ENCODE measurements at places on chromosomes 3 and 15. TPM values are rescaled to one million over a fixed set of nuclear protein-coding genes. Genes with fewer than 3 reads are reported as not detected.

BCL2A1 gene
- 2.4 TPM for total RNA-seq

PP2D1 gene
- not detected for total RNA-seq

PLSCR5 gene
- total RNA-seq: not detected

DPPA2 gene
- total RNA-seq: 0.19 TPM

CHDH gene
- total RNA-seq: 33.4 TPM

PCOLCE2 gene
- total RNA-seq: 1.9 TPM

RLBP1 gene
- not detected for total RNA-seq

ZNF385D gene
- 8.9 TPM for total RNA-seq

PAQR5 gene
- 51.3 TPM for total RNA-seq

DNA sequence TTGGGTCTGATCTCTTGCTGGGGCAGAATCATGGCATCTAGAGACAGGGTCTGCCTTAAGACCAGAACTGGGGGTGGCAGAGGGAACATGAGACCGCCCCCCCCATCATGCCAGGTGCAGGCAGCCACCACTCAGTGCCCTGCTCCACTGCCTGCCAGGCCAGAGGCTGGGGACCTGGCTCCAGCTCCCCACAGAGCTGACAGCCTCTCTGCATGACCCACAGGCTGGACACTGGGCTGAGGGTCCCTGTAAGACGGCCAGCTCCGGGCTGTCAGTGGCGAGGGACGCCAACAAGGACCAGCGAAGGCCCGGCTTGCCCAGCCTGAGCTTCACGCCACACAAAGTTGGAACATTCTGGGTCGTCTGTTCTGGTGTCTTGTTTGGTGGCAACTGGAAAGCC is 145.6 kb downstream of the NSMCE3 start:
- no peak for DNase-seq

DNA sequence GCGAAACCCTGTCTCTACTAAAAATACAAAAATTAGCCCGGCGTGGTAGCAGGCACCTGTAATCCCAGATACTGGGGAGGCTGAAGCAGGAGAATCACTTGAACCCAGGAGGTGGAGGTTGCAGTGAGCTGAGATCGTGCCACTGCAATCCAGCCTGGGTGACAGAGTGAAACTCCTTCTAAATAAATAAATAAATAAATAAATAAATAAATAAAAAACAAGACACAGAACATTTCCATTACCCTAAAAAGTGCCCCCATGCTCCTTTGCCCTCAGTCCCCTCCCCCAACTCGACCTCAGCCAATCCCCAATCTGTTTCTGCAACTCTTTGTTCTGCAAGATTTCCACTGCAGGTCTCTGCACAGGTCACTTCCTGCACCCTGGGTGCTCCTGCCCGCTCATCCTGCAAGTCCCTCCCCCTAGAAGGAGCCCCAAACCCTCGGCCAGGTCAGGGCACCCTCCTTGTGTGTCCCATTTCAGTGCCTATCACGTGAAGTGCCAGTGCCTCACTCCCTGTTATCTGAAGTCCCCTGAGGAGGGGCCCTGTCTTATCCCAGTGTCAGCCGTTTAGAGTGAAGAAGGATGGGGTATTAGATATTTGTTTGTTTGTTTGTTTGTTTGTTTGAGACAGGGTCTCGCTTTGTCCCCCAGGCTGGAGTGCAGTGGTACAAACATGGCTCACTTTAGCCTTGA is 1.1 kb downstream of the FAM240A start:
- DNase-seq: no peak

- no peak for DNase-seq
These were observed 103.7 kb downstream of the CADPS start for GRCh38 chr3:62771331-62772072.

- DNase-seq: no peak
These were observed 34.5 kb upstream of the MGLL start for GRCh38 chr3:127856801-127857200.

DNA sequence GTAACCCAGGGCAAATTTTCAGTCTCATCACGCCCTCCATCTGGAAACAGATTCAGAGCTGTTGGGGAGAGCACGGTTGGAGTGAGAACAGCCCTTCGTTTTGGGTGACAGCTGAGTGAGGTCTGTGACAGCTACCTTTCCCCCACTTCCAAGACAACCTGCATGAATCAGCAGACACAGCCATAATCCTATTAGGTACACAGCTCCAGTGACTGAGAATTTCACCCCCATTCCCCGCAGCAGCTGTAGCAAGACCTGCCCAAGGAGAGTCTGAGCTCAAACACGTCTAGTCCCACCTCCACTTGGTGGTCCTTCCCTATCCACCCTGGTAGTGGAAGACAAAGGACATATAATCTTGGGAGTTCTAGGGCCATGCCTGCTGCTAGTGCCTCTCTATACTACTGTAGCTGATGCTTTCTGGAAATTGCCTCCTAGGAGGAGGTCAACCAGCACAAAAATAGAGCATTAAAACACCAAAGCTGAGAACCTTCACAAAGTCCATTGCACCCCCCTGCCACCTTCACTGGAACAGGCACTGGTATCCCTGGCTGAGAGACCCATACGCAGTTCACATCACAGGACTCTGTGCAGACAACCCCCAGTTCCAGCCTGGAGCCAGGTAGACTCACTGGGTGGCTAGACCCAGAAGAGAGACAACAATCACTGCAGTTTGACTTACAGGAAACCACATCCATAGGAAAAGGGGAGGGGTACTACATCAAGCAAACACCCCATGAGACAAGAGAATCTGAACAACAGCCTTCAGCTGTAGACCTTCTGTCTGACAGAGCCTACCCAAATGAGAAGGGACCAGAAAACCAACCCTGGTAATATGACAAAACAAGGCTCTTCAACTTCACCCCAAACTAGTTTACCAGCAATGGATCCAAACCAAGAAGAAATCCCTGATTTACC is 448.6 kb upstream of the CBLB start:
- no peak for DNase-seq

GRCh38 chr3:172194702-172195406 is 155.5 kb downstream of the FNDC3B start:
- DNase-seq: no peak

GRCh38 chr3:42703695-42704025 is 1.1 kb upstream of the HHATL start:
- DNase-seq: no peak

DNA sequence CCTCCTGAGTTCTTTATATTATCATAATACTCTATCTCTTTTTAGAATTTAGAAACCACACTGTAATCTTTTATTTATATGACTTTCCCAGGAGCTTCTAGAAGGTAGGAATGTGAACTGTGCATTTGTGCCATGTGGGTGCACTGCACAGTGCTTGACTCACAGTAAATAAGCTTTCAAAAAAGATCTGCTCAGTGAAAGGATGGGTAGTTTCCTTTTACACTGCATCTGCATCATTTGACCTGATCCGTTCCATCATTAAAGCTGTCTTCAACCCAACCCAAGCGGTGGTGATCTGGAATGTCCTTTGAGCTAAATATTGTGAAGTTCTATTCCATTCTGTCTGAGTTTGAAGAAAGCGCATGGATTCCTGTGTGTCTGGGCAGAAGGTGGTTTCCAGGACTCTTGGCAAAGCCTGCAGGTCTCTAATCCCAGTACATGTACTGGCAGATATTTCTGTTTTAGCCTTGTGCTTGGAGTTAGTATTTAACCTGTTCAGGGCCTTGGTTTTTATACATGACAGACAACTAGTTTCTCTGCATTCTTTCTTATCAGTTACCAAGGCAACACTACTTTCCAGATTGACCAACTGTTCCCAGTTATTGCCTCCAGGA is 96.7 kb downstream of the DHX30 start:
- DNase-seq: no peak

DNA sequence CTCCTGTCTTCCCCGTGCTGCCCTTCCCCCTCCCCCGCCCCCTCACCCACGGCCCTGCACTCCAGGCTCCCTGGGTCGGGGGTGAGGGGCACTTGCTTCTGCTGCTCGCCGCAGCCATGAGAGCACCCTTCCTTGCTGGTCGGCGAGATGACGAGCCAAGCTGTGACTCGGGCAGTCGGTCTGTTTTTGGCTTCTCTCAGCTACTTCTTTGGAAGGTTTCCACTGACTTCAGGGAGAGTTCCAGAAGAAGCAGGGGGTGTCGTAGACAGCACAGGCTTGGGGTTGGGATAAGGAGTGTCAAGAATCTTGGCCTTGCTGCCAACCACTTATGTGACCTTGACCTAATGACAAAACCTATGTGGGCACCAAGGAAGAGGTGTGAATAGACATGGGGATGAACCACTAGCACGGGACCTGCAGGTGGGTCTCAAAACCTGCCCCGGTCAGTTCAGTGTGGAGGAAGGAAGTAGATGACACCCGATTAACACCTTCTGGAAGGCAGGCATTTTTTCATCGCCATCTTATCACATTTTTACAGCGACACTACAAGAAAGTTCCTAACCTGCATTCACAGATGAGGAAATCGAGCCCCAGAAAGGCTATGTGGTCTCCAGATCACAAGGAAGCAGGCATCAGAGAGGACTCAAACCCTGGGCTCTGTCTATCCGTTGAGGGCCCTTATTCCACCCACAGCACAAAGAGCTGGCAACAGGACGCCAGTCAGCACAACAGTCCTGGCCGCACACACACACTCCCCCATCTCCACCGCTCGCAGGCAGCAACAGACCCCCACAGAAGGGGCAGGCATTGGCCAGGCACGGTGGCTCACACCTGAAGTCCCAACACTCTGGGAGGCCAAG is 120.9 kb downstream of the LIPC start:
- DNase-seq: no peak

- DNase-seq: no peak
These were observed 115.4 kb upstream of the GBE1 start for GRCh38 chr3:81876826-81877225.

DNA sequence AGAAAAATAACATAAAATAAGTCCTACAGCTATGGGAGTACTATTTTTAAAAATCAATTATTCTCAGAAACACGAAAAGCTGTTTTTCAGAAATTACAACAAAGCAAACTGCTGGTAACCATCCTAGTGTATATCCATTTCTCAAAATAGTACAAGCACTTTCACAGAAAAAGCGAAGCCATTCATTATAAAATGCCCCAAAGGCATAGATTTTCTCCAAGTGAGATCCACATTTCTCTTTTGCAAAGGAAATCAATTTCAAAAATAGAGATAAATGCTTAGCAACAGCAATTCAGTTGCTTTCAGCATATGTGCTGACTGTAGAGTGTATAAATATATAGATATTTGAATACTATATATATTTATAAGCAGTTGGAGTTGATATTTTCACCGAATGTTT is 1266.3 kb downstream of the SI start:
- DNase-seq: no peak

- no peak for DNase-seq
These were observed 26.1 kb downstream of the CERS3 start for GRCh38 chr15:100502651-100503050.

DNA sequence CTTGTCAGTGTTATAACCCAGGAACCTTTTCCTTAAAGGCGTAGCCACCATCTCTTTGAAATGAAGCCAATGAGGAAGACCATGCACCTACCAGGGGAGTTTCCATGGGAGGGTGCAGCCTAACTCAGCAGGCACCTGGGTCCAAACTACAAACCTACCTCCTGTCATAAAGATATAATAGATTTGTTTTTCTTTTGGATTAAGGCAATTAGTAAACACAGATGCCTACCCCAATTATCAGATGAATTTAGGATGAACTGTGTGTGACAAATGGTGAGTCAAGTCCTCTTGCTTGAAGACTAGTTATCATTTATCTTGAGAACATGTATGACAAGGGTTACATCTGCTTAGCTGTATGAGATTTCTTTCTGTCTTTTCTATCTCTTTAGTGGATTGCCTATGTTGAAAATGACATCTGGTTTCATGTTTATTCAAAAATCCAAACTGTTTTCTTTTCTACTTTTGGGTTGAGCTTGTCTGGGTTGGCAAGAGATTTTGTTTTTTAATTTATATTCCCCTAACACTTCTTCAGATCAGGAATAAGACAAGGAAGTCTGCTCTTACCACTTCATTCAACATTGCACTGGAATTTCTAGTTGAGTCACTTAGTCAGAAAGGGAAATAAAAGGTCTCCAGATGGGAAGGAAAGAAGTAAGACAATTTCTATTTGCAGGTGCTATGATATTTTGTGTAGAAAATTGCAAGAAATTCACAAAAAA is 149.9 kb downstream of the NEK10 start:
- DNase-seq: no peak

DNA sequence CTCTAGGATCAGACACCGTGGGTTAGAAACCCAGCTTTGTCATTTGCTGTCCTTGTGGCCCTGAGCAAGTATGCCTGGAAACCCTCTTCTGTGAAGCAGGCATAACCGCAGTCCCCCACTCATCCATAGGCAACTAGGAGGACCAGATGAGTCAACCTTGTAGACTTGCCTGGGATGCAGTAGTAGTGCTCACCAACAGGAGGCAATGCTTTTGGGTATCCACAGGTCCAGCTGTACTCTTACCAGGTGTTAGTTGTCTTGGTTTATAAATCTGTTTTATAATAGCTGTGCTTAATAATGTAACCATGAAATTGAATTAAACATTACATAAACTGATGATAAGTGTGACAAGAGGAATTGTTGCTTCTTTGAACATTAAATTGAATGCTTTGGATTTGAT is 389.3 kb downstream of the IL20RB start:
- DNase-seq: no peak

GRCh38 chr3:117349566-117349965 is 640.0 kb downstream of the TUSC7 start:
- DNase-seq: no peak

DNA sequence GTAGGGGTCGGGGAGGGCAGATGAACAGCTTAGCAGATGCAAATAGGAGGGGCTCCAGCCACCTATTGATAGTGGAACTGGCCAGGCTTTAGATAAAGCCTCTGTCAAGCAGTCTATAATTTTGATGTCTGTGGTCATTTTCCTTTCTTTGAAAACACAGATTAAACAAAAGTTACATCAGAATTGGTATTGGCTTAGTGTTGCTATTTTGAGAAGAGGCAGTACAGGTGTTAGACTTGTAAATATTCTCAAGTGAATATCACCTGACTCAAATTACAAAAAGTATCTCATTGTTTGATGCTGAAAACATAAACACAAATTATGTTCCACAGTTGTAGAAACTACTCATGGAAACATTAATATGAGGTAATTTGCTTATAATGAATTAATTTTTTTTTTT is 18.1 kb downstream of the GHRL start:
- no peak for DNase-seq

- peak; percentile 74 for DNase-seq
These were observed 108.1 kb upstream of the THBS1 start for GRCh38 chr15:39472621-39473297.

Data from kidney (tissue), 22 donors.